ENCODE measurements at places on chromosomes 11 and 22.

DNA sequence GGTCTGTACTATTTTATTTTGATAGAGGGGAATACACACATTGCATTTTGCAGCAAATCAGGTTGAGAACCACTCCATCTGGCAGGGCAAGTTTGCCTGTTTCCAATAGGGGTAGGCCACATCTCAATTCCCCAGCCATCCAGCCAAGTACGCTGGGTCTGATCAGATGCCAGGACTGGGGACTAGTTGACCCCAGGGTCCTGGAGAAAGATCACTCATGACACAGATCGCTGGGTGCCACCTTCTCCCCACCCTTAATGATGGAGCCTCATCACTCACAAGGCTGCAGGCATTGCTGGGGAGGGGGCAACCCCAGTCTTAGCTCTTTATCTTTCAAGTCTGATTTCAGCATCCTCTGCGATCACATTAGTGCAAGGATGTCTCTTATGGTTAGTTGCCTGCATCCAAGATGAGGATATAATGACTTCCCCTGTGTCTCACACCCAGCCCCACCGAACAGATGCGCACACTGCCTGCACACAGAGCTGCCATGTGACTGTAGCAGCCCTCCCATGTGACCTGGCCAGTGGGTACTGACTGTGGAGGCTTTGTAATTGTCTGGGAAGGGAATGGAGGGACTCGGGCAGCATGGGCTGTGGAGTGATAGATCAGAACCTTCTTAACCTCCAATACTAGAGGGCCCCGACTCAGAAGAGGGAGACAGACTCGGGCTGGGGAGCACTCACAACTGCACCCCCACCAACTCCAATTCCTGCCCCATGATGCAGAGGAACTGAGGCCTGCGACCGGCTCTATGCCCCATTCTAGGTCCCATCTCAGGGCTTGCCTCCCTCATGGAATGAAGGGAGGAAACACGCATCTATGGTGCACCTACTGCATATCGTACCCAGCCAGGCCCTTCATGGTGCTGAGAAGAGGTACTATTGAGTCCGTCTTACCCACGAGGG lies 155.8 kb downstream of the DSCAML1 start:
- DNase-seq, result no peak

DNA sequence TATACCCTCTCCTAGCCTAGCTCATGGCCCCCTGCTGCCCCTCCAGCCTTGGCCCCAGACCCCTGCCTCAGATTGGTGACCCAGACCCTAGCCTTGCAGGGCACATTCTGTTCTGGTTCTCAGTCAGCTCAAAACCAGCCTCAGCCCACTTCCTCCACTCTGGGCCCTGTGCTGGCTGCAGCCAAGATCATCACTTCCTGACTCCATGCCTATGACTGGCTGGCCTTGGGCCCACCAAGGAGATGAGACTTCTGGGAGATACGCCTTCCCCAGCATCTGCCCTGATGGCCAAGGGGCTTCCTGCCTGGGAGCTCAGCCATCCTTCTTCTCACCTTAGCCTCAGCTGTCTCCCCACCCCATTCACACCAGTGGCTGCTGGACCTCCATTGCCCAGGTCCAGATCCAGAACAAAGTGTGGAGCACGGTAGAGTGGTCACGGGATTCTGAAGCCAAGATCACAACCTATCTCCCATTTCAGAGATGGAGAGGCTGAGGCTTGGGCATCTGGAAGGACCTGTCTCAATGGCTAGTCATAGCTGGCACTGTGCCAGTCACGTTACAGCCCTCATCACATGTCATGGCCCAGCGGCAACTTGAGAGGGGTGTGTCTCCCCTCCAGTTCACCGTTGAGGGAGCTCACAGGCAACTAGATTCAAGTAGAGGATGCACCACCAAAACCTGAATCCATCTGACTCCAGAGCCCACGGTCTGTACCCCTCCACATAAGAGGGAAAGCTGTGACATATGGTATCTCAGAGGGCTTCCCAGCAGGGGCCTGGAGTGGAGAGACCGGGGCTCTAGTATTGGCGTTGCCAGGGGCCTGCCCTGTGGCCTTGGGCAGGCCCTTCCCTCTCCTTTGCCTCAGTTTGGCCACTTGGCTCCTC lies 43.0 kb upstream of the KLHL35 start:
- DNase-seq, result no peak

- DNase-seq, result peak; percentile 41
Measured at GRCh38 chr11:102546427-102546826, 15.9 kb upstream of the MMP7 start.

DNA sequence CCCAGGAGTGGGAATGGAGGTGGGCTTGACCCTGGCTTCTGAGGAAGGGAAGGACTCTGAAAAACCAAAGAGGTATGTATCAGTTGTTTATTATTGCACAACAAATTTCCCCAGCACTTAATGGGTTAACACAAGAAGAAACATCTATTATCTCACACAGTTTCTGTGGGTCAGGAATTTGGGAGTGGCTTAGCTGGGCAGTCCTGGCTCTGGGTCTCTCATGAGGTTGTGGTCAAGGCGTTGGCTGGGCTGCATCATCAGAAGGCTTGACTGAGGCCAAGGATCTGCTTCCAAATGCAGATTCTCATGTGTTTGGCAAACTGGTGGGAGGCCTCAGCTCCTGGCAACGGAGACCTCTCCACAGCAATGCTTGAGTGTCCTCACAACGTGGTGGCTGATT lies 17.5 kb upstream of the SMIM38 start:
- no peak for DNase-seq

DNA sequence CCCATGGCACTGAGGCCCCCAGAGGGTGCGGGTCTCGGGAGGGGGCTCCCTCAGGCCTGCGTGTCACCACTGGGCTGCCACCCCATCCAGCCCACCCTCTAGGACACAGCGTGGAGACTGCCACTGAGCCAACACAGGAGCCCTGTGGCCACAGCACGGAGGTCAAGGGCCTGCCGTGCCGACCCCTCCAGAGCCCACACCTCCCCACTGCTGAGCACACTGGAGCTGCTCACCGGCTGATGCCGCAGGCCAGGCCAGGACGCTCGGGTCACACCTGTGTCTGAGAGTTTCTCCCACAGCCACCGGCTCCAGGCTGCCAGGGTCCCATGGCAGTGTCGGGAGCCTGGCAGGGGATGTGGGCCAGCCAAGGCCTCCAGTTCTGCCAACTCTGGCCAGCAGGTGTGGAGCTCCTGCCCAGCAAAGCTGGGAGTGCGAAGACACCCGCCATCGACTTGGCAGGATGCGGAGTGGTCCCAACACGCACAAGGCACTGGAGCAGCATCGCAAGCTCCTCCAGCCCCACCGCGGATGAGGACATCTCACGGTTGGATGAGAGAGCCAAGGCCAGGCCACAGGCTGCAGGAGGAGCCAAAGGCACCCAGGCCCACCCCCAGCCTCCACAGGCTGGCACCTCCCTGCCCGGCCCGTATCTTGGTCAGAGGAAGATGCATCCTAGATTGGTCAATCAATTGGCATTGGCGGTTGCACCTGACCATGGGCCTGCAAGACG lies 187.1 kb downstream of the BRD1 start:
- DNase-seq, result no peak

- DNase-seq, result no peak
Measured at GRCh38 chr11:112212290-112212689, 13.9 kb upstream of the PTS start.

- DNase-seq, result no peak
Measured at GRCh38 chr11:113446112-113446511, 29.1 kb downstream of the DRD2 start.

GRCh38 chr22:17824457-17824856 lies 50.2 kb upstream of the BID start:
- DNase-seq, result no peak

- no peak for DNase-seq
Measured at GRCh38 chr11:57069942-57070341, 81.2 kb downstream of the OR5AK2 start.

DNA sequence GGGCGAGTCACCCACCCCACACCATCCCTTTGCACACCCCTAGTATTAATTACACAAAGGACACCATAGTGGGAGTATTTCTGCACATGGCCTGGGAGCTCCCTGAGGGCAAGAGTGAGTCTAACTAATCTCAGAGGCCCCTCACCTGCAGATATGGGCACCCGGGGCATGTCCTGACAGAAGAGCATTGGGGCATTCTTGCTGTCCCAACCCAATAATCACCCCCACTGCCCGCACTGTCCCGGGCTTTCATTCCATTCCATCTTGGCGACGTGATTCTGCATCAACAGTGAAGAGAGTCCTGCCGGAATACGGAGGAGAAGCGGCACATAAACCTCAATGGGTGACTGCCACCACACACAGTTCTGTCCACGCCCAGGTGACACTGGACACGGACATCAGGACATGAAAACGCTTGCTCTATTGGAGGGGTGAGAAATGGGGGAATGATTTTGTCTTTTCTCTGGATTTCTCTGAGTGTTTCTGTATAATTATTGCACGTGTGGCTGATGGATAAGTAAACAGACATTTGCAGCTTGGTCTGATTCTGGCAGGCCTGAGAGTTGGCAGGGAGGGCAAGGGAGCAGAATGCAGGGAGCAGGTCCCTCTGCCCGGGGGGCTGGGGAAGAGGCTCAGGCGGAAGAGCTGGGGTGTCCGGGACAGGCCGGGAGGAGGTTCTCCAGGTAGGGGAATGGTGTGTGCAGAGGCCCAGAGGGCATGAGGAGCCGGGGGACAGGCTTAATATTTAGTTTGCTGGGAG lies 38.2 kb downstream of the SCUBE1 start:
- no peak for DNase-seq

- DNase-seq, result no peak
Measured at GRCh38 chr11:104369761-104370160, 205.8 kb upstream of the PDGFD start.

DNA sequence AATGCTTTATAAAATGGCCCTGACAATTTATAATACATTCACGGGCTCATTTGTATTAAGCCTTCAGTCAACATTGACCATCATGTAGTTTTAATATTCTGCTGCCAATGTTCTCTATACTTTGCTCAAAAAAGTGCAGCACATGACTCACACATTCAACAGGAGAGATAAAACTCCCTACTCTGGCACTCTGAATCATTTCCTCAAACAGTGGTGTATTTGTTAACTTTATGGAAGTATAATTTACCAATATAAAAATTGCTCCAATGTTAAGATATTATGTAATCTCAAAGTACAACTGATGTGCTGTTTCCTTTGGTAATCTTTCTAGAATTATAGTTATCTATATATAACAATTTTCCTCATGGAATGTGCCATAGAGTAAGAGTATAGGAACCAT lies 39.9 kb downstream of the MAML2 start:
- DNase-seq, result no peak

DNA sequence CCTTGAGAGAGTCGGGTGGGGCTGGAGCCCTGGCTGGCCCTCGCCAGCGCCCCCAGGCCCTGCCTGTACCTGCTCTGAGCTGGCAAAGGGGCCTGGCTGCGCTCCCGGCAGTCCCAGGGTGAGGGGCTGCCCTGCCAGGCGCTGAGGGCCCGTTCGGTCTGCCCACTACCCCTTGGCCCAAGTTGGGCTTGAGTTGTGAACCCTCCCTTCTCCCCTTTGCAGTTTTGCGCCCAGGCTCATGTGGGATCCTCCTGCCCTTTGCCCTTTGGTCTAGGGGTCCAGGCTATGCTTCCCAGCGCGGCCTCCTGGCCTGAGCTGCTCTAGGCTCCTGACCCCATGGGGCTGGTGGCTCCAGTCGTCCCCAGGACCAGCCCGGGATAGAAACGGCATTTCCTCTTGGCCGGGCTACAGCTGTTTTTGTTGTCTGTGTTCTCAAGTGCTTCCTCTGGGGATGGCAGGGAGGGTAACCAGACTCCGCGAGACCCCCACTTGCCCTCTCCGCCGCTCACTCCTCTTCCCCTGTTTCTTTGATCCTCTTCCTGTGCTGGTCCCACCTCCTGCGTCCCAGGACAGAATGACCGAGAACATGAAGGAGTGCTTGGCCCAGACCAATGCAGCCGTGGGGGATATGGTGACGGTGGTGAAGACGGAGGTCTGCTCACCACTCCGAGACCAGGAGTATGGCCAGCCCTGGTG lies 34.9 kb downstream of the PRDM11 start:
- no peak for DNase-seq

DNA sequence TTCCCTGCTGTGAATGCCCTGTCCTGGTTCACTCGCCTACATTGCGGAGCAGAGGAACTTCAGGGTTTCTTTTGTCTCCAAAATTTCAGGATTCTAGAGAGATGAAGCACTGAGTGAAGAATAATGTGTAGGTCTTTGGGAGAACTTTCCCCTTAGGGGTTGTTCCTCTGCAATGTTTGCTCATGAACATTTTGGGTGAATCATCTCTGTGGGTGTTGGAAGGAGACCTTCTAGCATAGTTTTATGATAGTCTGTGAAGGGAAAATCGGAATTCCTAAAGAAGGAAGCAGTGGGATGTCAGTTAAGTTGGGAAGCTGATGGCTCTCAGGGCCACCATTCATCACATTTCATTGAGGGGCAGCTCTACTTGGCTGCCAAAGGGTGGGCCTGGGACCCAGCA lies 64.8 kb downstream of the MIAT start:
- no peak for DNase-seq

- DNase-seq, result no peak
Measured at GRCh38 chr11:130037881-130038585, 31.7 kb upstream of the APLP2 start.

- DNase-seq, result no peak
Measured at GRCh38 chr22:47309946-47310345, 547.5 kb downstream of the TBC1D22A start.

- no peak for DNase-seq
Measured at GRCh38 chr11:13596611-13597326, 71.7 kb upstream of the FAR1 start.

GRCh38 chr22:22085702-22086500 lies 103.3 kb upstream of the TOP3B start:
- no peak for DNase-seq

GRCh38 chr11:71357414-71357813 lies 90.8 kb downstream of the DHCR7 start:
- no peak for DNase-seq

- no peak for DNase-seq
Measured at GRCh38 chr11:19027829-19028595, 32.5 kb downstream of the MRGPRX2 start.

- DNase-seq, result no peak
Measured at GRCh38 chr22:38401336-38402084, 53.5 kb downstream of the KCNJ4 start.

All from GM20000 (cell line).